ENCODE measurements at places on chromosomes 3 and 15.

DNA sequence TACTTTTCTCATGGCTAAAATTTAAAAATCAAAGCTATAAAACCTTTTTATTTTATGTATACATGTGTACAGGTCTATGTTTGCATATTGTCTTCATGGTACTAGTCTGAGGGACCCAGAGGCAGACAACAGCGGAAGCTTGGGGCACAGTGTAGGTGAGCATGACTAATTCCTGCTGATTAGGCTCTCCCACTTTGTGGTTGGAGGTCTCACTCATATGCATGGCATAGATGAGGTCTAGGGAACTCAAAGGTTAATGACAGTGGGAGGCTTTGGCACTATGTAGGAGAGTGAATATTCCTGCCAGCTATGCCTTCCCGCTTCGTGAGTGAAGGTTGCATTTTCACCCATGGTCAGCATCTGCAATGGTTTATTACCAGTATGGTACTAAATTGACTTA lies 47.5 kb upstream of the AADACL2 start:
- no peak for DNase-seq

DNA sequence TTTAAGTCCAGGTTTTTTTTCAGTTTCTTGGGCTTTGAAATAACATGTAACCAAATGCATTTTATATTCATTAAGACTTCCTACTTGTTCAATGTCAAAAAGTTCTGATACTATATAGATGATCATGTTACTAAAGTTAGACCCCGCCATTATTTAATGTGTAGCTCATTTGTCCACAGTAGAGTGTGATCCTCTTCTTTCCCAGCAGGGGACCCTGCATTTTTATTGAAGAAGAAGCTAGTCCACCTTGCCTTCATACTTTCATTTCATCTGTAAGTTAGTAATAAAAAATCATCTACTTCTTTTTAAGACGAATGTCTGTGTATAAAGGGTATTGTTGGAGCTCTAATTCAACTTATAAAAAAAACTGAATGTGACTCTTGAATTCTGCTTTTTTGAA lies 404.6 kb downstream of the SI start:
- no peak for DNase-seq

- DNase-seq: no peak
Observed at GRCh38 chr3:183114384-183115178, 15.3 kb upstream of the MCCC1 start.

DNA sequence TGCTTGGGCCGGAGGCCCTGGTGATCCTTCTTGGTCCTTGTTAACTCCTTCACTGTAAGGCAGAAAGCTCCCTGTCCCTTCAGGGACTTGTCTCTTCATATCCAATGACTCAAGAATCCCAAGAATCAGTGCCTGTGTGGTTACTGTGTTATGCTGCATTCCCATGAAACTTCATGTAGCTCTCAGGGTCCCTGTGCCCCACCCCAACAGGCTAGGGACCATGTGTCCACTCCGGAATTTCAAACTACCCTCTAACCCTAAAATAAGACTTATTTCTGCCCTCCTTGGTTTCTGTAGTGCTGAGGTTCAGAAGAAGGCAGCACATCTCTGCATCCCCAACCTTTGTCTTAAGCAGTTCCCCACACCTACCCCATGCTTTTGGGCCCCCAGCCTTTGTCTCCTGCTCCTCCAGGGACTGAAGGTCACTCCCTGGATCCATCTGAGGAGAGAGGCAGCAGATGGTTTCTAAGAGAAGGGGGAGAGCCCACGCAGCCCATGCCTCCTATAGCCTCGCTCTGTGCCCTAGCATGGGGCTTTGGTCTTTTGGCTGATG lies 531 bp upstream of the MAP1A start:
- DNase-seq: peak; percentile 55

DNA sequence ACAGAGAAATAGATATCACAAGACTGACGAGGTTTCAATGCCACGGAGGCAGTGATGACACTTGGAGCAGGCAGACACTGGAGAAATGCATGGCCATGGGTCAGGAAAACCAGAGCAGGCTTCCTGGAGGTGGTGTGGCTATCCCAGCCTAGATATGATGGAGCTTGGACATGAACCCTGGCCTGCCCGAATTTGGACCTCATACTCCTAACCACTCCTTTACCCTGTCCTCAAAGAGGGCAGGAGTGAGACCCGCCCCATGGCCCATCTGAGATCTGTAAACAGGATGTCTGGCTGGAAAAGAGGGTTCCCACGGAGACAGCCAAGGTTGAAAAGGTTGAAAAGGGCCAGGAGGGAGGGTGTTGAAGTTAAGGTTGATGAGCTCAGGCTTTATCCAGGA lies 31.0 kb downstream of the CPN2 start:
- DNase-seq: no peak

DNA sequence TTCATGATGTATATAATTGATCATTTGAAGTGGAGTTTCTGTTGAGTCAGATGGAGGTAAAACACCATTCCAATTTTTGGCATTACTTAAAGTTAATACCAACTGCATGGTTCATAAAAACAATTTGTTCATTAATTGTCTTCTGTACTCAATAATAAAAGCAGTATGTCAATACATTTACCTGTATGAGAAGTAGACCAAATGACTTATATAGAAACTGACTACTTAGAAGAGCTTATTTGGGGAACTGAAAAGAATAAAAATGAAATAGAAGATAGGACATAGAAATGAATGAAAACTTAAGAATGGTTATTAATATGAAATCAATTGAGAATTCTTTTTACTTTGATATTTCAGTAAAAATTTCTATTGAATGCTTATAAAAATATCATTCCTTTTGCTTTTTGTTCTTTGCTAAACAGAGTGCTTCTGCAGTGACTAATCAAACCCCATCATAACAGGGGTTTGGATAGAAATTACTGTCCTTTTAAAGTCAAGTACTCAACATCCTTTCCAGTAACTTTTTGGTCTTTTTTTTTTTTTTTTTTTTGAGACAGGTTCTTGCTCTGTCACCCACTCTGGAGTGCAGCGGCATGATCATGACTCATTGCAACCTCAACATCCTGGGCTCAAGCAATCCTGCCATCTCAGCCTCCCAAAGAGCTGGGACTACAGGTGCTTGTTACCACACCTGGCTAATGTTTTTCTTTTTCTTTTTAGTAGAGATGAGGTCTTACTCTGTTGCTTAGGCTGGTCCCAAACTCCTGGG lies 6.5 kb upstream of the CRYBG3 start:
- DNase-seq: no peak

- DNase-seq: no peak
Observed at GRCh38 chr3:149470381-149470780, 4.1 kb upstream of the TM4SF4 start.

DNA sequence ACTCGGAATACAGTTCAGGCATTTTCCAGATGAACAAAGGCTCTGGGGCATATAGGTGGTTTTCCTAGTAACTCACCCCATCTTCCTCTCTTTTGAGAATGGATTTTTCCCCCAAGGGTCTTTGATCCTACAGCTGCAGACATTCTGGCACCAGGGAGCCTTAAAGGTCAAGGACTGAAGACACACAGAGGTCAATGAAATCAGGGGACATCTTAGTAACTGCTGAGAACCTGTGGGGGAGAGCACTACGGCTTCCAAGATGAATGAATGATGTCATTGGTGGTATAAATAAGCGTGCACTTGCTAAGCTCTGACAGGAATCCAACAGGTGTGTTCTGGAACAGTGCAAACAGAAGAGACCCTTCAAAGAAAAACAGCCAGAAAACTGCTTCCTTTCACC lies 36.3 kb downstream of the TMEM212 start:
- no peak for DNase-seq

- no peak for DNase-seq
Observed at GRCh38 chr3:32499585-32499984, 3.1 kb downstream of the CMTM6 start.

- DNase-seq: peak; percentile 93
Observed at GRCh38 chr15:71237456-71238188, 122.4 kb downstream of the THSD4 start.

DNA sequence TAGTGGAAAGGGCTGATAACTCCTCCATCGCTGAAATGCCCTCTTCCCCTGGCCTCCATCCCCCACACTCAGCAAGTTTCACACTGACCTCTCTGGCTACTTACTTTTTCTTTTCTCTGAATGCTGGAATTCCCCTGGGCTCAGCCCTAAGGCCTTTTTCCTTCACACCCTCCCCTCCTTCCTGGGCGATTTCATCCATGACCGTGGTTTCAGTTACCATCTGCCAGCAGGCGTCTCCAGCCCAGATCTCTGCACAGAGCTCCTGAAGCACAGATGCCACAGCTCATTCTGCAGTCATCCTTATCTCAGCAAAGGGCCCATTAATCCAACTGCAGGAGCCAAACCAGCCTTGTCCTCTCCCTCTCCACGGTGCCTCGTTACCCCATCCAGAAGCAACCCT lies 114.0 kb downstream of the RFTN1 start:
- DNase-seq: peak; percentile 60

DNA sequence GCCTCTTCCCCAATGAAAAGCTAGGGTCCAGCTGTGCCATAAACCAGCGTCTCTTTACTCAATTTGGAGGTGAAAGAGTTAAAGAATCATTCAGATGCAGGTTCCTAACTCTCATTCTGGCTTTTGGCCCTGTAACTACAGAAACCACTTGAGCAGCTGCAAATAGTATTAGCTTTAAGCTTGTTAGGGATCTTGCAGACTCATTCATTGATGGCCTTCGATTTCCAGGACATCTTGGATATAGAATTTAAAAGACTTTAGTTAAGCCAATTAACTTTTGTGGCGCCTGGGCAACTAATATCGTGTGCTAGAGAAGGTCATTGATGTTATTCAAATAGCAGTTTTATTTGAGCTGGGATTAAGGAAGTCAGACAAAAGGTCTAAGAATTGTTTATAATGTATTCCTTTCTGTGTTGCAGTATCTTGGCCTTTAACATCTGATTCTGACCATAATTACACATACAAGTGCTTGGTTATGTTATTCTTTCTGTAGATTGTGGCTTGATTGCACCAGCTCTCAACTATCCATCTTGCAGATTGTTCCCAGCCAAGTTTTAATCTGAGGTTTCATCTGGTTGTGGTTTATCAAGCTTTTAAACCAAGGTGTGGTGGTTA lies 185.3 kb downstream of the CACNA2D3 start:
- DNase-seq: no peak

DNA sequence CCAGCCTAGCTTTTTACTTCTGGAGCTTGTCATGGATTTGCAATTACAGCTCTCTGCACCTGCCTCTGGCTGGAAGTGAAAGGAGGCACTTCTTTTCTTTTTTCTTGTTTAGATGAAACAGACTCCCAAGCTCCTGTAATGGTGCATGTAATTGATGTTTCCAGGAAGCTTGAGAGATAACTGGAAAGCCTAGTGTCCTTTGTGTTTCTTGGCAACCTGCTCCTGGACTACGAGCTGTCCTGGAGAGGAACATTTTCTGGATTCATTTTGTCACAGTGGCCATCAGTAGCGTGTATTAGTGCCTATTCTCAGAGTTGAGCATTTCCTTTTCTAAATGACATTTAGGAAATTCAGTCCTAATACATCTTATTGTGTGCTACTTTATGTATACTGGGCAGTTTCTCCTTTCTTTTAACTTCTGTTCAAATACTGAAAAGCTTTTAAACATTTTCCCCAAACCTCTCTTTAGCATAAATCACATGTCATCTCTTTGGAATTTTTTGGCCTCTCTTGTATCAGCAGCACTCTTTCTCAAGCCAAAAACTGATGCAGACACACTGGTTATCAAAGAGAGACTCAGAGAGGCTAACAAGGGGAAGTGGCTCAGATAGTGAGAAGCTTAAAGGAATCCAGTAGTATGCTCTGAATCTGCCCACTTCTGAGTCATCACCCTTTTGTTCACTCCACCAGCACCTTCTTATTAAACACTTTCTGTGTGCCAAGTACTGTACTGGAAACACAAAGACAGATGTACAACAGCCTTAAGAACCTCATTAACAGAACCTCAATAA lies 62.6 kb upstream of the SLC2A2 start:
- DNase-seq: peak; percentile 86

- no peak for DNase-seq
Observed at GRCh38 chr3:14948609-14949038, 1.2 kb downstream of the NR2C2 start.

DNA sequence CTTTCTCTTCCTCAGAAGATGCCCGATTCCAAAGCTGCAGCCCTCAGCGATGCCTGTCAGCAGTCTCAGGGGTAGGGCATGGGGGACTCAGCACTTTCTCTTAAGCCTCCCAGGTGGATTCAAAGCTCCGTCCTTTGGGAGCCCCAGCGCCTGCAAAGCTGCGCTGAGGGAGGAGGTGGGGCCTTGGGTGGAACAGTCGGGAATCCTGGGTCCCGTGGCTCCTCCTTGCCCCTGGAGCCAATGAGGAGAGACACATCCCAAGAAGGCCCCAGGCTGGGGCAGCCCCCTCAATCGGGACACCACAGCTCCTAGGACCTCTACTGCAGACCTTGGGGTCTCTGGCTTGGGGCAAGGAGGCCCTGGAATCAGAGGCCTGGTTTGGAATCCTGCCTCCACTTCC lies 227.5 kb upstream of the IGF1R start:
- DNase-seq: no peak

Data from non-pigmented ciliary epithelial cell (primary cell).